ENCODE measurements at places on chromosomes 3 and 15.

DNA sequence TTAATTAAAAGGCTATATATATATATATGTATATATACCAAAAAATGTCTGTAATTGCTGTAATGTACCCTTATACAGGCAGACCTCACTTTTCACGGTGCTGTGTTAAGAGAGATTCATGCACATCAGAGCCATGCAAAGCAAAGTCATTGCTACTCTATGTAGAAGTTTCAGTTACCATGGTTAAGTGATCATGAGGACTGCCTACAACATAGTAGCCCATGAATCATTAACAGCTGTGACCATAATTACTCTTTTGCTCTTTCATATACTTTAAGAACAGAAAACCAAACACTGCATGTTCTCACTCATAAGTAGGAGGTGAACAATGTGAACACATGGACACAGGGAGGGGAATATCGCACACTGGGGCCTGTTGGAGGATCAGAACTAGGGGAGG lies 225.3 kb upstream of the EPHA3 start:
- DNase-seq: no peak

- no peak for DNase-seq
Measured at GRCh38 chr3:122247087-122247824, 63.8 kb downstream of the CASR start.

- no peak for DNase-seq
Measured at GRCh38 chr15:68821841-68822381, 1.2 kb upstream of the ANP32A start.

GRCh38 chr3:8663177-8664061 lies 18.8 kb upstream of the SSUH2 start:
- peak; percentile 44 for DNase-seq

GRCh38 chr3:123385981-123386380 lies 62.9 kb downstream of the ADCY5 start:
- DNase-seq: no peak

GRCh38 chr3:181872887-181873286 lies 161.2 kb downstream of the SOX2 start:
- DNase-seq: no peak

DNA sequence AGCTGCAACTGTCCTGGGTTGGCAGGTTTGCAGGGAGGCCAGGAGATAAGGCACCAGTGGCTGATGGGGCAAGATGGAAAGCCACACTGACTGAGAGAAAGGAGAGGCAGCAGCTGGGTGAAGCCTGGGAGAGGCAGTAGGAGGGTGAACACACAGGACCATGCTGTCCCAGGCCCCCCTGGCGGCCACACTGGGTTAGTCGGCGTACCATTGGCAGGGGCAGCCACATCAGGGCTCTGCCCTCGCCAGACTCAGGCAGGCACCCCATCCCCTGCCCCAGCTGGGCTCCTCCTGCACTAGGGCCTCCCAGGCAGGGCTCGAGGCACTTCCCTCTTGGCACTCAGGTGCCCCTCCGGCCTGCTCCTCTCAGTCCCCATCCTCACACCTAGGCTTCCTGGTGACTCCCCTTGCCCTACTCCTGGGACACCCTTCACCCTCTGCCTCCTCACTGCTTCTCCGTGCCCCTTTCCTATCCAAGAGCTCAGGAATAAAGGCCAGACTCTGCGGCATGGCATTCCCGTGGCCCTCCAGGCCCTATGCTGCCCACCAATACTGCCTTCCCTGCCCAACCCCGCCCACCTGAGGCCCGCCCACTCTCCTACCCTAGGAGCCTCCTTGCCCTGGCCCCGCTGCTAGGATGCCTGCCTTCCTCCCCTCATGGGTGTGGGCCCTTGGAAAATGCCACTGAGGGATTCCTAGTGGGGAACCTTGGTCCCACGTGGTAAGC lies 28.7 kb upstream of the DUSP7 start:
- DNase-seq: no peak

GRCh38 chr3:81024560-81024959 lies 736.9 kb downstream of the GBE1 start:
- DNase-seq: no peak

DNA sequence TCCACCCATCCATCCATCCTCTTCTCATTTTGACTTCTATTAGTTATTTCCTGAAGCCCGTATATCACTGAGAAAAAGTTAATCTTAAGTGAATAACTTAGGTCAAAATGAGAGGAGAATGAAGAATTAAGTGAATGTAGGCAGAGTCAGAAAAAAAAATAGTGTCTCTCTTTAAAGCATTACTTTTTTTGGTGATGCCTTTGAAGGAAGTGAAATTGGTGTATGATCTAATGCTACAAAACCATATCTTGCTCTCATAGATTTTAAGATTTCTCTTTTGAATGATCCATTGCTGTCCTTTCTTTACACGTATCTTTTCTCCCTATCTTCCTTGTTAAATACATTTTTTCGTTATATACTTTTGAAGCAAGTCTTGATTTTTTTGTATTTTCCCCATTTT lies 23.4 kb downstream of the FNDC3B start:
- no peak for DNase-seq

DNA sequence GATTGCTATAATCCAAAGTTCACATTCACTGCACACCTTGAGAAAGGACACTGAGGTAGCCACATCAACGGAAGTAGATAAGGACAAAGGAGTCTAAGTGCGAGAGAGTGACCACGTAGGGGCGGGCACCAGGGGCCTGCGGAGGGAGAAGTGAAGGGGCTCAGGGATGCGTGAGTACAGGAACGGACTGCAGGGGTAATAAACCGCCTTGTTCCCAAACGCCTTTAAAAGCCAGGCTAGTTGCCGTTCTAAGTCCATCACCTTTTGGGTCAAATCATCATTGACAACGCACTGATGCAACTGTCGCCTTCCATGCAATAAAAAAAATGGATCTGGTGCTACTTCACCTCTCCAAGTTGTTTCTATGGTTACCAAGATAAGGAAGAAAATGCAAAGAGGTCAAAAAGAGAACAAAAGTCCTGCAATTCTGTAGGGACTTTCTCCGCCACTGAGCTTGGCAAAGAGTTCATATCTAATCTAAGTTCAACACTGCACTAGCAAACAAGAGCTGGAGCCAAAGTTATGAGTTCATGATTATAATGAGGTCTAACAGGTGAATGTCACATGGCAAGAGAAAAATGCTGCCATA lies 32.6 kb upstream of the ATP11B start:
- no peak for DNase-seq

GRCh38 chr3:117706037-117706436 lies 996.5 kb downstream of the TUSC7 start:
- no peak for DNase-seq

Data from stimulated activated CD4-positive, alpha-beta T cell treated with anti-CD3 and anti-CD28 coated beads, Interleukin-12 subunit alpha, Interleukin-12 subunit beta, amount 100 ng/mL, for 48 hours (primary cell).